ENCODE measurements at places on chromosomes 12 and 14. TPM values are rescaled to one million over a fixed set of nuclear protein-coding genes. Genes with fewer than 3 reads are reported as not detected.

GRCh38 chr12:6534945-6535696, 804 bp downstream of the GAPDH start:
- no peak for DNase-seq

DNA sequence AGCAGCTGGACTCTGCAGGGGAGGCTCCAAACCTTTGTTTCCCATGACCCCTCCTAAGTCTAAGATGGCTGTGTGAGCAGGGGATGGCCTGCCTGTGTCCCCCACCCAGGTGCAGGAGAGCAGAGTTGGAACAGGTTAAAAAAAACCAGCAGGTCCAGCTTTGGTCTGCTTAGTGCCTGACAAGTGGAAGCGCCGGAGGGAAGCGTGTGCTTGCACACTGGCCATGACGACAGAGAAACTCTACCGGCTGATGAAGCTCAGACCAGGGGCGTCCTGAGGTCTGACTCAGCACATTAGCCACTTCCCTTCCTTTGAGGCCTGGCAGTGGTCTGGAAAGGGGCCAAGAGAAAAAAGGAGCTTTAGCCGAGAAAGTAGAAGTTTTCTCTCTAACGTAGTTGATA, 280.1 kb downstream of the VRK1 start:
- peak; percentile 61 for DNase-seq

DNA sequence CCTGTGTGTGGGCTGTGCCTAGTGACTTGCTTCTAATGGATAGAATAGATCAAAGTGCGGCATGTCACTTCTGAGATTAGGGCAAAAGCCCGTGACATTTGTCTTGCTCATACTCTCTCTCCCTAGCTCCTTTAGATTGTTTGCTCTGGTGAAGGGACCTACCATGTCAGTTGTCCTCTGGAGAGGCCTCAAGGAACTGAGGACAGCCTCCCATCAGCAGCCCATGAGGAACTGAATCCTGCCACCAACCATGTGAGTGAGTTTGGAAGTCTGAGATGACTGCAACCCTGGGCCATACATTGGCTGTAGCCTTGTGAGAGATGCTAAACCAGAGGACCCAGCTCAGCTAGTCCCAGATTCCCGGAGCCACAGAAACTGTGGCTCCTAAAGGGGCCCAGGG, 101.6 kb upstream of the ESRRB start:
- no peak for DNase-seq

DNA sequence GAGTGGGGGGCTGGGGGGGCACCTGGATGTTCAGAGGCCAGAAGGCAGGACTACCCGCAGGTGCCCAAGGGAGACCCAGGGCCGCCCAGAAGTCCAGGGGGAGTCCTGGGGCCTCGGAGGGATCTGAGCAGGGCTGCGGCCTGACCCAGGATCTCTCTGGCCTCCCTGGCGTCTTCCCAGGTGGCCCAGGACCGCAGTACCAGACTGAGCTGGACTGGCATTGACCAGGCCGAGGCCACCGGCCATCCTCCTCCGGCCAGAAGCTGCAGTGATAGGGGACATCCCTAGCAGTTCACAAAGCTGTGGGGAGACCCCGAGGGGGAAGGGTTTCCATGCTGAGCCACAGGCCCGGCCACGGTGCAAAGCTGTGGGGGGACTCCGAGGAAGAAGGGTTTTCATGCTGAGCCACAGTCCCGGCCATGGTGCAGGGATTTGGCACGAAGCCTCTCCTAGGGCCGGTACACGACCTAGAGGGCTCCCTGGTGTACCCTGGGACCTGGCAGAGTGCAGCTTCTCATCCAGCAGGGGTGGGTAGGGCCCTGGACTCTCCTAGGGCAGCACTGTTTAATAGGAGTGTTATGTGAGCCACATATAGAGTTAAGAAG, 24.4 kb downstream of the FBRSL1 start:
- DNase-seq, result no peak

Gene RDH12
- total RNA-seq, result 0.27 TPM
